ENCODE measurements at places on chromosomes 2 and 18.

DNA sequence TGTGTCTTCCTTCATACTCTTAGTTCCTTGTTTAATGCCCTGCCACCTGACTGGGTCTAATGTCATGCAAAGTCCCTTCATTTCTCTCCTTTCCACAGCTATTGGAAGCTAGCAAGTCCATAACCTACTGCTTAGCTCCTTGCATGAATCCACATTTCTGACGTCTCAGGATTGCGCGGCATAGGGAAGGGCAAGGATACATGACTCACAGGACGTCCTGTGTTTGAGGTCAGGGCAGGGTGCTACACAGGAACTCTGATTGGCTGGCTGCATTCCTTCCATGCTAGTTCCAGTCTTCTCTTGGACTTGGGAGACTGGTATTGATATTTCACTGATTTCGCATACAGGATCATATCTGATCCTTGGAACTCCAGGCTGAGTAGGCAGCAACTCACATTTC is 137.9 kb downstream of the CDH2 start:
- no peak for DNase-seq

GRCh38 chr2:212995920-212996319 is 155.5 kb downstream of the IKZF2 start:
- no peak for DNase-seq

DNA sequence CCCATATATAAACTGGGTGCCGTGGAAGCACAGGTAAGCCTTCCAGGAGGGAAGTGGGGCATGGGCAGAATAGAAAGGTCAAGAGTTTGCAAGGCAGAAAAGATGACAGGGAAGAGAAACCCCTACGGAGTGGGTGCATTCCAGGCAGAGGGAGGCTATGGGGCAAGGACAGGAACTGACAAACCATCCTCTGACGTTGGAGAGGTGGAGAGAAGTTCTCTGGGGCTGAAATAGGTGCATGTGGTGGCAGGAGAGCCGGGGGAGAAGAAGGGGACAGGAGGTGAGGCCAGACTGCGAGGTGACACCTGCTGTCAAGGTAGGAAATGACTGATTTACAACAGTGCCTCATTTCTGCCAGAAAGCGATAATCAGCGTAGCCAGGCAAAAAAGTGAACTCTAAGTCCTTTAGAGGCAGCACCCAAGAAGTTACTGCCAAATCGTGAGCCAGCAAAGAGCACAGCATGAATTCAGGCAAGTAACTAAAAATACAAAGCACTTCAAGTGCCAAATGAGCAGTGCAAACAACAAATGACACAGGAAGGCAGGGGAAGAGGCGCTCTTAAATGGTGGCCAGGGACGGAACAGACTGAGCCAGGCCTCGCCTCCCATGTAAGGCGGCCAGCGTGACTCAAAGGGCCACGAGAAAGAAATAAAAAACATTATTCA is 113.3 kb upstream of the ACVR1C start:
- DNase-seq: no peak

GRCh38 chr18:46688853-46689525 is 32.0 kb upstream of the LOXHD1 start:
- no peak for DNase-seq

DNA sequence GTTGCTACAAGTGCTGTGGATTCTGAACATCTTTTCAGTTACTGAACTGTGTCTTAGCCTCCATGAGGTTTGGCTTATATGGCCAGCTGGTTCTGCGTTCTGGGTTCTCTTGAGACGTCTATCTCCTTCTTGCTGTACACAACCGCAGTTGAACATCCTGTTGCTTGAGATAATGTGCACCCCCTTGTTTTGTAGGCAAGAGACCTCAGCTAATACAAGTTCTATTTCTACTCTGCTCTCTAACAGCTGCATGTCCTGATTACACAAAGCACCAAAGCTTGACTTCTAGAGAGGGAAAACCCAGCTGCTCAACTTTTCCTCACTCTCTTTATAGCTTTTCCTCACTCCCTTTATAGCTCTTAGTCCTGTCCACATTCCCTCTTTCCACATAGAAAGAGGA is 176.0 kb downstream of the LTBP1 start:
- DNase-seq: no peak

Data from activated CD4-positive, CD25-positive, alpha-beta regulatory T cell treated with anti-CD3 and anti-CD28 coated beads, Interleukin-2, amount 50 U/mL, for 72 hours (primary cell).